Stimulated activated CD4-positive, alpha-beta T cell treated with anti-CD3 and anti-CD28 coated beads, Interleukin-15, amount 100 ng/mL, for 48 hours (primary cell): ENCODE measurements at places on chromosomes 4 and X.

GRCh38 chr4:77145842-77146185 lies 11.2 kb upstream of the CCNG2 start:
- DNase-seq, result no peak

DNA sequence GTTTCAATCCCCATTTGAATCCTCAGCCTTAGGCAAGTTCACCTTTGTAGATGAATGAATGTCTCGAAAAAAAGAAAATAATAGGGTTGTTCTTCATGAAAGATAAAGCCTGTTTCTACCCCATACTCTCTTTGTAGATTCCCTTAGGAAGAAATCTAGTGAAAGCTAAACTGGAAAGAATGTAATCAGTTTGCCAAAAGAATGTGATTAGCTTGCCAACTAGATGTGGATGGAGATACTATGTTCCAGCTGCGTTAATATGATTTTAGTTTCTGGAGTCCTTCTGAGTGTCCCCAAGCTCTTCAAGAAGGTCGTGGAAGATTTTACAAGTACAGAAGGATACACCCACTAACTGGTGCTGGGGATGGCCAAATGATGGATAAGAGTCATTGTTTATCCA lies 162.3 kb upstream of the EDNRA start:
- no peak for DNase-seq

DNA sequence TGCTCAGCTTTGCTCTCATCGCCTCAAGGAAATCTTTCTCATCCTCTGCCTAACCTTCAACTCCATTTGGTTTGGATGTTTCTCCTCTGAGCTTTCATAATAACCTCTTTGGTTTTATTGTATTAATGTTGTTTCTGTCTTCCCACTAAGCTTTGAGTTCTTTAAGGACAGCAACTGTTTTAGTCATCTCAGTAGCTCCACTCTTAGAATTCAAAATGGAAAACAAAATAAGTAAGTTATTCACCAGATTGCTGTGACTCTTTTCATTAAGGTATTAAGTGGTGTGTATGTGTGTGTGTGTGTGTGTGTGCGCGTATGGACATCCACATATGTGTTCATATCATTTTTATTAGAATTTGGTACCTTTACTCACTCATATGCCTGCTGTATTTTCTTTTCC lies 279.2 kb upstream of the BOD1L1 start:
- no peak for DNase-seq

DNA sequence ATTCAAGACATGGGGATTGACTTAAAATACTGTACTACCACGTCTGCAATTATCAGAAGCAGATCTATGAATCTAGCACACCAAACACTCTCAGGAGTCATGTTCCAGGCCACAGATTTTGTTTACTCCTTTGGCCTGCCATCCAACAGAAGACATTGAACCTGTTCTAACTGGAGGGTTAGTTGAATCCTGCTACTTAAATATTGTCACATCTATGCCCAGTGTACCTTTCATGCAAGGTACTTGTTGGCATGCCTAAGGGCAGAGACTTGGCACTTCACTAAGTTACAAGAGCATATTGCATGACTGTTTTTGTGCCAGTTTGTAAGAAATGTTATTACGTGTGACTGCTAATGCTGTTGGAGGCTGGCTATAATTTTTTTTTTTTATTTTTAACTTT lies 126.9 kb upstream of the BCOR start:
- DNase-seq, result no peak

- no peak for DNase-seq
These were observed 250.9 kb downstream of the TENM3 start for GRCh38 chr4:182494103-182494502.

GRCh38 chrX:9650091-9650490 lies 115.6 kb downstream of the GPR143 start:
- DNase-seq, result no peak

DNA sequence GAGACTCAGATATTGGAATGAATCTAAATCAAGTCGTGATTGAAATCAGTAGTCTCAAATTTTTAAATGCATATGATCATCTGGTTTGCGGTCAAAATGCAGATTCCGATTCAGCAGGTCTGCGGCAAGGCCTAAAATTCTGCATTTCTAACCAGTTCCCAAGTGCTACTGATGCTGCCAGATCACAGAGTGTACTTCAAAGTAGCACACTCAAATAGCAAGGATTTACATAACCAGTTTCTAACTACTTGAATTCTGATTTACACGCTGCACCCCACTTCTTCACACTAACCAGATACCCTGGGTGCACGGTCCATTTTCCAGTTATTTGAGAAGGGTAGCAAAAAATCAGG lies 752 bp downstream of the MBTPS2 start:
- no peak for DNase-seq

DNA sequence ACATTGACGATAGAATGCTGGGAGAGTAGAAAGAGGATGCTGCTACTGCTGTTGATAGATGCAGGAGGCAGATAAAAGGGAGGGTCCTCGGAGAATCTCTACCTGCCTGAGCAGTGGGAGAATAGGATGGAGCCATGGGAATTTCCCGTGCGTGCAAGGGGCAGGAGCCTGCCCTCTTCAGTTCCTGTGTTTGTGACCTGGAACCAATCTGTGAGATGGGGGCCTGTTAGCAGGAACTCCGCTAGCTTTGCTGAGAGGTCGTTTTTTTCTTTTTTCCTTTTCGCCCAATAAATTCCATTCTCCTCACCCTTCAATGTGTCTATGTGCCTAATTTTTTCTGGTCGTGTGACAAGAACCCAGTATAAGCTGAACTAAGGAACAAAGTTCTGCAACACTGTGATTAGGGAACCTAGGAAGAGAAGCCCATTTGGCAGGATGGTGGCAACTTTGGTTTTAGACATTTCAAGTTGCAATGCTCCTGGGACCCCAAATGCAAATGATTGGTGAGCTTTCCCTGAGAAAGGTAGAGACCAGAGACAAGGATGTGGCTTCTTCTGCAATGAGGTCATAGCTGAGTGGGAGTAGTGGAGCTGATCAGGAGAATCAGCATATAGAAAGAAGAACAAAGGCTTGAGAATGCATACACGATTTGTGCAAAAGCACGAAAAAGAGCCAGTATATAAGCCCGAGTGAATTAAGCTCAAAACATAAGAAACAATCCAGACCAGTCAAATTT lies 23.9 kb downstream of the SLC39A8 start:
- no peak for DNase-seq

DNA sequence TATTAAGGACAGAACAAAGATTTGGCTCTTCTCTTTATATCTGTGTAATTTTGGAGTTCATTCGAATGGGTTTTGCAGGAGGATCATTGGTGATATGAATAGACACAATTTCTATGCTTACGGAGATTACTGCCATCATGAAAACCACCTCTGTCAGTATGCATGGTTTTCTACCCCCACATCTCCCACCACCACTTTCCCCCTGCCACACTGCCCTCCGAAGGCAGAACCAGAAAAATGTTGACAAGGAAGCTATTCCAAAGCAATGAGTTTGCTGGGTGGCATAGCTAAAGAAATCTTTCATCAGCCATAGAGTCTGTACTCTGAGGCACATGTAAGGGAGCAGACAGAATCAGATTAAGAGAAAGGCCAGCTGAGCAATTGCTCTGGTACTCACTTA lies 567.3 kb upstream of the ACTRT1 start:
- no peak for DNase-seq

DNA sequence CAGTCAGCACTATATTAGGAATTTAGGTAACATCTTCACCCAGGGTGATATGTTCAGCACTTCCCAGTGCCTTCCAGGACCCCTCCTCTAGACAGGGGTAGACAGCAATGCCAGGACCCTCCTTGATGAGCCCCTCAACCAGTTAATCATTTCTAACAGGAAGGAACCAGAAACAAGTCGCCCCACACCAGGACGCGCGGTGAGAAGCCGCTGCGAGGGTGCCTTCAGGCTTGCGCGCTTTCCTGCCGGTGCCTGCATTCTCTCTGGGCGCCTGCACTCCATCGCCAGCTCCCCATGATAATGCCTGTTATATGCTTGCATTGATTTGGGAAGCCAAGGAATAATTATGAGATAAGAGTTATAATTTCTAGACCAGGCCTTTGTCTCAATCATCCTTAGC lies 116.0 kb downstream of the ENPP6 start:
- no peak for DNase-seq

DNA sequence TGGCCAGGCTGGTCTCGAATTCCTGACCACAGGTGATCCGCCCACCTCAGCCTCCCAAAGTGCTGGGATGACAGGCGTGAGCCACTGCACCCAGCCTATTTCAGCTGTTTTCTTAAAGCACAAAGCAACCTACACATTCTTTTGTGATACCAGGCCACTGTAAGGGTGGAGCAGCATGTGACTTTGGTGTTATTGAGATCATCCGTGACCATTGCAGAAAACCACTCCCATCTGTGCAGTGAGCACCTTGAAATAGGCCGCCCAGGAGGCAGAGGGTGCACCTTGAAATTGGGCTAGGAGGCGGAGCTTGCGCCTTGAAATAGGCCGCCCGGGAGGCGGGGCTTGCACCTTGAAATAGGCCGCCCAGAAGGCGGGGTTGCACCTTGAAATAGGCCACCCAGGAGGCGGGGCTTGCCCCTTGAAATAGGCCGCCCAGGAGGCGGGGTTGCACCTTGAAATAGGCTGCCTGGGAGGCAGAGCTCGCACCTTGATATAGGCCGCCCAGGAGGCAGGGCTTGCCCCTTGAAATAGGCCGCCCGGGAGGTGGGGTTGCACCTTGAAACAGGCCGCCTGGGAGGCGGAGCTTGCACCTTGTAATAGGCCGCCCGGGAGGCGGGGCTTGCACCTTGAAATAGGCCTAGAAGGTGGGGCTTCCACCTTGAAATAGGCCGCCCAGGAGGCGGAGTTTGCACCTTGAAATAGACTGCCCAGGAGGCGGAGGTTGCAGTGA lies 9.0 kb upstream of the SLC25A6 start:
- no peak for DNase-seq

GRCh38 chr4:126738527-126738923 lies 894.2 kb upstream of the INTU start:
- no peak for DNase-seq

DNA sequence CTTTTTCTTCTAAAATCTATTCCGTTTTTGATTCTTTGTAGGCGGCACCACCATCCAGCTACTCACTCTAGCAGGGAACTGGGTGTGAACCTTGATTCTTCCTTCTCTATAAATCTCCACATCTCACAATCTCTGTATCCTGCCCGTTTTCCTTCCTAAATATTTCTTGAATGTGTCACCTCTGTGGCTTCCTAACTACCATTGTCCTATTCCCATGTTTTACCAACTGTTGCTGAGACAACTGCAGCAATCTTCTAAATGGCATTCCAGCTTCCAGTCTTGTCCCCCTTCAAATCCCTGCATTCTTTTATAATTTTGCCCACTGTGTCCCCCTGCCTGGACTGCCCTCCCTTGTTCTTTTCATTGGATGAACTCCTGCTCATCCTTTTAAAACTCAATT lies 641.3 kb downstream of the RPA4 start:
- DNase-seq, result no peak

DNA sequence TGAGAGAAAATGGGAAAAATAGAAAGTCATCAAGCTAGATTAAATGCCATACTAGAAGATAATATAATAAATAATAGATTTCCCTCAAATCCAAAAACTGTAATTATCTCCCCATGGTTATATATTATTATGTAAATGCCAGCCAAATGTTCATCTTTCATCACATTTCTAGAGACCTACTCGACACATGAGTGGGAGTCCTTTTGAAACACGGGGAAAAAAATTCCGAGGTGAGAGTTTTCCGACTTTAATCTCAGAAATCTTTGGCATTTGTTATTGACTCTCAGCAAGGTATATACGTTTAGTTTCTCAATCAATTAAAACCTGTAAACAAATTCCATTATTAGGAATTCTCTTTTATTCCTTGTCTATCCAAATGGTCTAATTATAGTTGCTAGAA lies 465.4 kb upstream of the SMIM31 start:
- no peak for DNase-seq

DNA sequence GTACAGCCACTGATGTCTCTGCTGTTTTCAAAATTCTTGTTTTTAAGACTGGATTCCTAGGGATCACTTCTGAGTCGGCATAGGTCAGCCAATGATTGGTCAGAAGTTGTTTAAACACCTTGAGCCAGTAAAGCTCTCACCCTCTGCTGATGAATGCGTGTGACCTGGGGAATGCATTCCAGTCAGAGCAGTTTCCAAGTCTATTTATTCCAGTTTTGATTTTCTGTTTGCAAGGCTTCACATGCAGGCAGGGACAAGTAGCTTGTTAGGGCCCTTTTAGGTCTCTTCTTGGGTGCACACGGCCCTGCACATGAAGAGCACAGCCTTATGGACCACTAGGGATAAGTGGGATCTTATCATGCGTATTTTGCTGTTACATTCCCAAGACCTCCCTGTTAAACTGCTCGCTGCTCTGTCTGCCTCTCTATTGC lies 47.0 kb downstream of the KLHL15 start:
- DNase-seq, result no peak

DNA sequence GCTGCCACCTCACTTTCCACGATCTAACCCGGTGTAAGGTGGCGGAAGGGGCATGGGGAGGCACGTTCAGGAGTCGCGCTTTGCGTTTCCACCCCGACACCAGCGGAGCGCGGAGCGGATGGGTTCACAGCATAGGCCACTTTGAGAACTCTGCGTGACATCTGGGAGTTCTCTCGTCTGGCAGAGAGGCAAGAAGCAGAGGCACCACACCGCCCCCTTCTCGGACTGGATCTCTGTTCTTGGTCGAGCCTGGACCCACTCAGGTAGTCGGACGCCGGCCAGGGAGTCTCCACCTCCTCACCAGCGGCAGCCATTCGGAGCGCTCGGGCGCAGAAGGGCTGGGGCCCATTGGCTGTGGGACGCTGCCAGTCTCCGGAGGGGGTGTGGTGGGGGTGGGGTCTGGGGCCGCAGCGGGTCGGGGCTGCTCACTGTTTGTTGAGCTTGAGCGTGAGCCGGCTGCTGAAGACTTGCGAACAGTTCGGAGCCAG lies at the start of gene DACH2:
Gene DACH2, plus strand, starts transcription at position 428 of the 488 bp plus-strand sequence.
- DNase-seq, result peak; percentile 16

DNA sequence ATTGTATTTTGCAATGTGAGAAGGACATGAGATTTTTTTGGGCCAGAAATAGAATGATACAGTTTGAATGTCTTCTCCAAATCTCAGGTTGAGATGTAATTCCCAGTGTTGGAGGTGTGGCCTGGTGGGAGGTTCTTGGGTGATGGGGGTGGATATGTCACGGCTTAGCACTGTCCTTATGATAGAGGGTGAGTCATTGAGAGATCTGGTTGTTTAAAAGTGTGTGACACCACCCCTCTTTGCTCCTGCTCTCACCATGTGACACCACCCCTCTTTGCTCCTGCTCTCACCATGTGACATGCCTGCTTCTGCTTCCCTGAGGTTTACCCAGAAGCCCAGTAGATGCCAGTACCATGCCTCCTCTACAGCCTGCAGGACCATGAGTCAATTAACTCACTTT lies 1226.9 kb downstream of the PCDH7 start:
- DNase-seq, result no peak

- no peak for DNase-seq
These were observed 49.3 kb upstream of the MED14 start for GRCh38 chrX:40784516-40785151.

- DNase-seq, result no peak
These were observed 16.6 kb downstream of the CLCN4 start for GRCh38 chrX:10173331-10173900.

- no peak for DNase-seq
These were observed 147.2 kb downstream of the AFF2 start for GRCh38 chrX:148647651-148648050.

DNA sequence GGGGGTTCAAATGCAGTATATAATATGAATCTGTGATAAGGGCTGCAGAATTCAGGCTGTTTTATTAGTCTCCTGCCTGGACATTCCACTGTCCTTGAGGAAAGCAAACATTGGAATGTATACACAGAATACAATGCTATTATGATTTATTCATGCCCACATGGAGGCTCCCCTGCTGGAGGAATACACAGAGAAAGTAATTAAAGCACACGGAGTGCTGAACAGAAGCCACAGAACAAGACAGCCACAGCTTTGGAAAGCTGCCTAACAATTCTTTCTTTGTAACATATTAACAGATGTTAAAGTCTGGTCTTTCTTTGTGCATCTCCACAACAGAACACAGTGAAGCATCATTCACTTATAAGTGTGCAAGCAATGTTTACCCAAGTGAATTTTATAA lies 155.8 kb downstream of the ARAP2 start:
- DNase-seq, result no peak
